ENCODE measurements at places on chromosomes 16 and 17. TPM values are rescaled to one million over a fixed set of nuclear protein-coding genes. Genes with fewer than 3 reads are reported as not detected.

GRCh38 chr17:2903193-2903974, 107.1 kb downstream of the RAP1GAP2 start:
- no peaks in the 10 kb centered on the region for H3K4me1 ChIP-seq
- H3K27me3 ChIP-seq, result no peaks in the 10 kb centered on the region
- H3K36me3 ChIP-seq, result no peaks in the 10 kb centered on the region
- no peak for DNase-seq
- no peak overlapping the region for H3K4me3 ChIP-seq
- H3K27ac ChIP-seq, result no peak overlapping the region

BAHCC1 gene
- total RNA-seq, result 11.4 TPM

PITPNM3 gene
- total RNA-seq, result 5.3 TPM

- no peaks in the 10 kb centered on the region for H3K27me3 ChIP-seq
- no peaks in the 10 kb centered on the region for H3K36me3 ChIP-seq
- H3K4me1 ChIP-seq, result no peaks in the 10 kb centered on the region
- no peak overlapping the region for H3K4me3 ChIP-seq
- no peak for DNase-seq
- peak overlapping the region; percentile 32 for H3K27ac ChIP-seq
Observed at GRCh38 chr17:77332034-77332971, 191.5 kb downstream of the SEC14L1 start.

KLHL10 gene
- total RNA-seq, result 0.14 TPM

GRCh38 chr17:77439189-77440018, 298.6 kb downstream of the SEC14L1 start:
- no peaks in the 10 kb centered on the region for H3K36me3 ChIP-seq
- H3K4me3 ChIP-seq, result no peak overlapping the region
- H3K27me3 ChIP-seq, result no peaks in the 10 kb centered on the region

ACSM2A gene
- 0.17 TPM for total RNA-seq

MLKL gene
- 7.0 TPM for total RNA-seq

GRCh38 chr16:28505489-28506137, 1.0 kb downstream of the IL27 start:
- no peaks in the 10 kb centered on the region for H3K4me1 ChIP-seq
- no peaks in the 10 kb centered on the region for H3K36me3 ChIP-seq
- H3K4me3 ChIP-seq, result no peak overlapping the region
- no peak for DNase-seq
- H3K27ac ChIP-seq, result no peak overlapping the region

ACADVL gene
- 589 TPM for total RNA-seq

DNA sequence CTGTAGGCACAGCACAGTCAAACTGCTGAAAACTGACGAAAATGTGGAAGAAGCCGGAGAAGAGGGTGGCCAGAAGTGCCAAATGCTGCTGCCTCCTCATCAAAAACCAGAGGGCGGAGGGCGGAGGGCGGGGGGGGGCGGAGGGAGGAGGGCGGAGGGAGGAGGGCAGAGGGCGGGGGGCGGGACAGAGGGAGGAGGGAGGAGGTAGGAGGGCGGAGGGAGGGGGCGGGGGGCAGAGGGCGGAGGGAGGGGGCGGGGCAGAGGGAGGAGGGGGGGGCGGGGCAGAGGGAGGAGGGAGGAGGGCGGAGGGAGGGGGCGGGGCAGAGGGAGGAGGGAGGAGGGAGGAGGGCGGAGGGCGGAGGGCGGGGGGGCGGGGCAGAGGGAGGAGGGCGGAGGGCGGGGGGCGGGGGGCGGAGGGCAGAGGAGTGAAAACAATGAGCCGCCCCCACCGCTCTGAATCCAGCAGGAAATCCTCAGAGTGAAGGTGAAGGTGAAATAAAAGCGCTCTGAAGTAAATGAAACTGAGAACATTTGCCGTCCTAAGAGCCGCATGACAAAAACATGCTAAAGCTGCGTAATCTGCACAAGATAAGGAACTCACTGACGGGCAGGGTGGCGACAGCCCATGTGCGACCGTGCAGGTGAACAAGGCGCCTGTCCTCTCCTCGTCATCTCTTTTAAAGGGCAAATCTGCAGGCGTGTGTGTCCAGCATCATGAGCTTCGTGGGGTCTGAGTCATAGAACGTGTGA, 22.6 kb upstream of the CBFA2T3 start:
- no peaks in the 10 kb centered on the region for H3K4me1 ChIP-seq
- H3K27ac ChIP-seq, result no peak overlapping the region
- DNase-seq, result no peak
- H3K27me3 ChIP-seq, result peaks cover 17% of the 10 kb centered on the region
- no peak overlapping the region for H3K4me3 ChIP-seq
- H3K36me3 ChIP-seq, result no peaks in the 10 kb centered on the region

- H3K36me3 ChIP-seq, result no peaks in the 10 kb centered on the region
- DNase-seq, result no peak
- no peak overlapping the region for H3K27ac ChIP-seq
Observed at GRCh38 chr17:28973425-28973824, 22.1 kb upstream of the PHF12 start.

GRCh38 chr17:76241204-76241538, 878 bp upstream of the RNF157 start:
- H3K27ac ChIP-seq, result no peak overlapping the region
- DNase-seq, result no peak
- no peaks in the 10 kb centered on the region for H3K27me3 ChIP-seq
- no peaks in the 10 kb centered on the region for H3K4me1 ChIP-seq
- peak overlapping the region; percentile 43 for H3K4me3 ChIP-seq
- no peaks in the 10 kb centered on the region for H3K36me3 ChIP-seq

GRCh38 chr16:29156511-29156910, 171.7 kb downstream of the LAT start:
- DNase-seq, result no peak
- H3K36me3 ChIP-seq, result no peaks in the 10 kb centered on the region
- no peak overlapping the region for H3K4me3 ChIP-seq
- no peaks in the 10 kb centered on the region for H3K4me1 ChIP-seq
- H3K27ac ChIP-seq, result no peak overlapping the region
- H3K27me3 ChIP-seq, result no peaks in the 10 kb centered on the region

GRCh38 chr17:48148854-48149786, 41.6 kb downstream of the SNX11 start:
- H3K27me3 ChIP-seq, result peaks cover 2% of the 10 kb centered on the region
- no peak for DNase-seq
- no peaks in the 10 kb centered on the region for H3K4me1 ChIP-seq
- no peak overlapping the region for H3K27ac ChIP-seq
- no peaks in the 10 kb centered on the region for H3K36me3 ChIP-seq
- H3K4me3 ChIP-seq, result no peak overlapping the region

- no peak for DNase-seq
- H3K4me1 ChIP-seq, result no peaks in the 10 kb centered on the region
- H3K27me3 ChIP-seq, result no peaks in the 10 kb centered on the region
Observed at GRCh38 chr17:78648293-78648692, 71.1 kb upstream of the DNAH17 start.

CYLD gene
- 28.1 TPM for total RNA-seq

DNA sequence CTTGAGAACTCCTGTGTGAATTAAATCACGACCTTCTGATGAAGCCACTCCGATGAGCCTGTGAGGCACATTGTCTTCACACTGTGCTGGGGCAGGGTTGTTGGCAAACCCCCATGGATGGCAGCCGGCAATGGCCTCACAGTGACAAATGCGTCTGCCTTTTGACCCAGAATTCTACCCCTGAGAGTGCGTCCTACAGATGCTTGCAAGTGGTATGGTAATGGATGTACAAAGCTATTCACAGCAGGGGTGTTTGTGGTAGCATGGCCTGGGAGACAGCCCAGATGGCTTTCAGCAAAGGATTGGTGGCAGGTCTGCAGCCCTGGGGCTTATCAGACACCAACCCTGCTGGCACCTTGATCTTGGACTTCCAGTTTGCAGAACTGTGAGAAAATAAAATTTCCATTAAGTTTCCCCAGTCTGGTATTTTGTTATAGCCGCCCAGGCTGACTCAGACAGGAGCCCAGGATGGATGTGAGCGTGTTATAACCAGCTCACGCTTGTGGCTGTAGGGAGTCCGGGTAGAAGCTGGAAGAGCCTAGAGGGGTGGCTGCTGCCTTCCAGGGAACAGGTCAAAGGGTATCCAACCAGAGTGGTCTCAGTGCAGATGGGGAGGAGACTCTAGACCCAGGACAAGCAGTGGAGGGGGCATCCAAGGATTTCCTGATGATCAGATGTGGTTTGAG, 10.1 kb downstream of the AFMID start:
- no peak overlapping the region for H3K27ac ChIP-seq
- H3K4me3 ChIP-seq, result no peak overlapping the region
- H3K27me3 ChIP-seq, result no peaks in the 10 kb centered on the region
- DNase-seq, result no peak
- no peaks in the 10 kb centered on the region for H3K36me3 ChIP-seq

DNA sequence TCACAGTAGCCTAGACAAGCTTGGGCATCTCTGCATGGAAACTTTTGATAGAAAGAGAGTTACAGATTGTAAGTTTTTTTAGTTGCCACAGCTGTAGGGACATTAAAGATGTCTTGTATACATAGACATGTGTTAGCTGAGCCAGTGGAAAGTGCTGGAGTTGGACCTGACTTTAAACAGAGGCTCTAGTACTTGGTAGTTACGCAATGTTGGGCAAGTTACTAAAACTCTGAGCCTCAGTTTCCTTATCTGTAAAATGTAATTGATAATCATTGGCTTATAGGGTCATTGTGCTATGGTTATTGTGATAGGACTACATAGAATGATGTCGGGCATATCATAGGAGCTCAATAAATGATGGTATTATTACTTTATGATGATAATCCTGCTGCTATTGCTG, 225.8 kb upstream of the CPHXL start:
- DNase-seq, result no peak
- no peak overlapping the region for H3K27ac ChIP-seq
- no peak overlapping the region for H3K4me3 ChIP-seq
- H3K36me3 ChIP-seq, result no peaks in the 10 kb centered on the region
- no peaks in the 10 kb centered on the region for H3K27me3 ChIP-seq

DNA sequence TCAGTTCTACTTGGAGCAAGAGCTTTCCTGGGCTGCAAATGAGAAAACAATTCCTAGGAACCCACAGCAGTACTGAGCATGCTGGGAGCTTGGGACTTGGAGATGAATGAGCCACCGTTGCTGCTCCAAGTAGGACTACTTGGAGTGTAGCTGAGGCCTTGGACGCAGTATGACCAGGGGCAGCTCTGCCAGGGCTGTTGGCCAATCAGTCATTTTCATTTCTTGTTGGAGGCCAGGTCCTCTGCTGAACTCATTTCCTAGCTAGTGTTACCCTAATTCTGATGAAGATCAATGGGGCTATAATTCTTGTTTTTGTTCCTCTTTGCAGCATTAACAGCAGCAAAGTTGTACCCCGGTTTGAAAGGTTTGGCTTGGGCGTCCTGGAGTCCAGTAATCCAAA, 8.0 kb upstream of the LGALS9 start:
- H3K27ac ChIP-seq, result no peak overlapping the region
- no peaks in the 10 kb centered on the region for H3K4me1 ChIP-seq
- DNase-seq, result no peak
- H3K4me3 ChIP-seq, result no peak overlapping the region
- H3K36me3 ChIP-seq, result no peaks in the 10 kb centered on the region
- H3K27me3 ChIP-seq, result no peaks in the 10 kb centered on the region

DNA sequence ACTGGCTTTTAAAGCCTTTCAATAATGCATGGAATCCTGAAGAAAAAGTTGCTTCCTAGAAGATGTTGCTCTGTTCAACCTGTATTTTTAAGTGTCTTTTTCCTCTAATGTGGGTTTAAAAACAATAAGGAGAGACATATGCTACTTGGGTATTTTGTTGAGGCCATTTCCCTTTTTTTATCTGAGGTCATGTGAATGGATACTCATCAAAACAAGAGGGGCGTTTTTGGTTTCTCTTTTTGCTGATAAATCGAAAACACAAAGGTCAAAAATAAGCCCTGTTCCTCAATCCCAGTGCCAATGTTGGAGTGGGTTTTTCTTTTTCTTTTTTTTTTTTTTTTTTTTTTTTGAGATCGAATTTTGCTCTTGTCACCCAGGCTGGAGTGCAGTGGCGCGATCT, 468.0 kb upstream of the RBFOX1 start:
- no peak overlapping the region for H3K27ac ChIP-seq
- no peaks in the 10 kb centered on the region for H3K27me3 ChIP-seq
- no peak overlapping the region for H3K4me3 ChIP-seq
- DNase-seq, result no peak
- H3K36me3 ChIP-seq, result no peaks in the 10 kb centered on the region
